GM13976 (cell line): ENCODE measurements at places on chromosomes 3 and 15.

DNA sequence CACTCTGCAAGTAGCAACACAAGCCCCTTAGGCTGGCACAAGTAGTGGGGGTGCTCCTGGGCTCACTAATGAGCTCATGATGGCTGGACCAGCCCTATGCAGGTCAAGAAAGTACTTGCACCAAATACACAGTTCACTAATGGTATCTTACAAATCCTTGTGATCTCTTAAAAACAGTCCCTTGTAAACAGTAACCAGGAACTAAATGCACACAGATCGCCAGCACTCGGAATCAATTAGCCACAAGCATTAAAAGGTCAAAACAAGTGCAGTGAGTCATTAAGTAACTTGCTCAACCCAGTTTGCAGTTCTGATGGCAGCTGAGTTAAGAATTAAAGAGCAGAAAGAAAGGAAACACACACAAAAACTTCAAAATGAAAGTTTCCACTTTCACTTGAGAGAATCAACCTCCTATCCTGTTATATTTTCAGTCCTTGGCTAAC, 43.2 kb downstream of the ARHGEF3 start:
- DNase-seq = peak; percentile 73

DNA sequence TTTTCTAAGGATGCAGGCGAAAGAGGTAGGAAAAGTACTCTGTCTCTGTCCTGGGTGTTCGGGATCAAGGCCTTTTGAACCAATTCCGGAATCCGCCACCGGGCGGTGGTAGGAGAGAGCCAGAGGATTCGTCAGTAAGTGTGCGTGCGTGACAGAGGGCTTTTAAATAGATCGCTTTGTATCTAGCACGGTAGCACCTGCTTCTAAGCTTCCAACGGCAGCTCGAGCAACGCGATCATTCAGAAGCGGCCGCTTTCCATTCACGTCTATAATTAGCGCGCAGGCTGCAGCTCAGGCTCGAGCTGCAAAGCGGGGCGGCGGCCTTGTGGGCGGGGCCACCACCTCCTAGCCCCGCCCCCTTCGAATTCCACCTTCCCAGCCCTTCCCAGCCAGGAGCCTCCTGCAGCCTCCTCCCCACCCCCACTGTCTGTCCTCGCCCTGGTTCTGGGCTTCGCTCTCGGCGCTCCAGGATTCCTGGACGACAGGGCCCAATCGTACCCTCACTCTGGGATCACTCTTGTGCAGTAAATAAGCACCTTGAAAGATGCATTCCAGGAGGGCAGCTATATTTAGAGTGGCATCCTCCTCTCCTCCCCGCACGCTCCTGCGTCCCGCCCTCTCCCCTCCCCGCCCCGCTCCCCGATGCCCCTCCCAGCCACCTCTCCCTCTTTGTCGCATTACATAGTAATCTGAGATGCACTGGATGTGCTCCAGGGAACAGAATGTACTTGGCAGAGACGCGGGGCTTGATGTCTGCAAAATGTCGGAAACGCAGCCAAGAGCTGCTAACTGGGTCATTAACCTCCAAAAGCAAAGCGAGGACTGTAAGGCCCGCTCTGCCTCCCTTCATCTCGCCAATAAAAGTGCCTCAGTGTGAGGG, 224.1 kb upstream of the TPRG1 start:
- DNase-seq = no peak

DNA sequence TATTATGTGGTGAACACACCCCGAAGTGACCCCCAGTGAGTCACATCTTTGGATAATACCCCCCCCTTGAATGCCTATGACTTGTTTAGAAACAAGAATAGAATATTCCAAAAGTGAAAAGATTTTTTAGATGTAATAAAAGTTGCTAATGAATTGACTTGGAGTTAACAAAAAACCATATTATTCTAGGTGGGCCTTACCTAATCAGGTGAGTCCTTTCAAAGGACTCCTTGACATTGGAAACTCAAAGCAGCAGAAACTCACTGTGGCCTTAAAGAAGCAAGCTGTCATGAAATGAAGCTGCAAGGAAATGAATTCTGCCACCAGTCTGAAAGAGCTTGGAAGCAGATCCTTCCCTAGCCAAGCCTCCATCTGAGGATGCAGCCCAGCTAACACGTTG, 10.9 kb upstream of the ISL2 start:
- no peak for DNase-seq

GRCh38 chr3:106619-107018, 89.9 kb upstream of the CHL1 start:
- DNase-seq = no peak

GRCh38 chr3:109920749-109921148, 583.4 kb upstream of the DPPA4 start:
- DNase-seq = no peak
